ENCODE measurements at places on chromosomes 5 and 9.

- DNase-seq, result no peak
Measured at GRCh38 chr5:146284016-146284415, 54.6 kb upstream of the POU4F3 start.

DNA sequence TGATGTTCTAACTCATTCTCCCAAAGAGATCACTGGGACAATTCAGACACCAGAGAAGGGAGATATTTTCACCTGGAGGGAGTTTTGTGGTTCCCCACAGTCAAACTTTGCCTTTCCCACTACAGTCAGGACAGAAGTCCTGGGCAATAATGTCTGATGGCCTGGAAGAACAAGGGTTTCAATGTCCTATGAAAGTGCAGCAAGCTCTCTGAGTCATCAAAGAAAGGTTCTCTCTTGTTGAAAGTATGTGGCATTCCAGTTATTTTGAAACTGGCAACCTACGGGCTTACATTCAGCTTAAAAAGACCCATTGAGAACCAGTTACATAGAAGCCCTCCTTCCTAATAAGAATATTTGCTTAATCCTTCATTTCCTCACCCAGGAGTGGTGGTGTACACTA lies 103.9 kb downstream of the INSYN2B start:
- no peak for DNase-seq

DNA sequence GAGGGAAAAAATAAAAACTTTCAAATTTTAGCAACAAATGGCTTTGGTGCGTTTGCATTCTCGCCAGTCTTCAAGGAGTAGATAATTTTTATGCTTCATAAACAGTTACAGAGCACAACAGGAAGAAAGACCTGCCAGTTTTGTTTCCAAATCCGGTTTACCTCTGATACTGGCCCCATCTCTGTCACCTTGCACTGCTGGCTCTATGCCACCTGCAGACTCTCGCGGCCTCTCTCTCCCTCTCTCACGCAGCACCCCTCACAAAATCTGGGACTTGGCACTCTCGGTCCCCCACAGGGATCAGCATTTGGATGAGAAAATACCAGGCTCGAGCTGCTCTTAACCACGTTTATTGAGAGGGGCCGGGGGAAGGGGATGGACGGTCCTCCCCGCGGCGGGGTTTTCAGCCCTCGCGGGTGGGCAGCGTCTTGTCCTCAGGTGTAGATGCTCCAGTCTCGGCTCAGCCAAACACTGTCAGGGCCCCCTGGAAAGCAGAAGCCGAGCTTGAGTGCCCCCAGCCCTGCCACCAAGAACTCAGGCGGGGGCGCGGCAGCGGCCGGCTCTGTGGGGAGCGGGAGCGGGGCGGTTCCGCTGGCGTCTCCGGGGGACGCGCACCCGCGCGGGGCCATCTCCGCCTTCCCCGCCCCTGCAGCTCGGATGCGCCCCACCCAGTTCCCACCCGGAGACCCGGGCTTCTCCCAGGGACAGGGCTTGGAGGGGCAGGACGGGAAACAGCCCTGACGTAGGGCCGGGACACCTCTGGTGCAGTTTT lies 1.3 kb downstream of the SCGB3A1 start:
- DNase-seq, result no peak

DNA sequence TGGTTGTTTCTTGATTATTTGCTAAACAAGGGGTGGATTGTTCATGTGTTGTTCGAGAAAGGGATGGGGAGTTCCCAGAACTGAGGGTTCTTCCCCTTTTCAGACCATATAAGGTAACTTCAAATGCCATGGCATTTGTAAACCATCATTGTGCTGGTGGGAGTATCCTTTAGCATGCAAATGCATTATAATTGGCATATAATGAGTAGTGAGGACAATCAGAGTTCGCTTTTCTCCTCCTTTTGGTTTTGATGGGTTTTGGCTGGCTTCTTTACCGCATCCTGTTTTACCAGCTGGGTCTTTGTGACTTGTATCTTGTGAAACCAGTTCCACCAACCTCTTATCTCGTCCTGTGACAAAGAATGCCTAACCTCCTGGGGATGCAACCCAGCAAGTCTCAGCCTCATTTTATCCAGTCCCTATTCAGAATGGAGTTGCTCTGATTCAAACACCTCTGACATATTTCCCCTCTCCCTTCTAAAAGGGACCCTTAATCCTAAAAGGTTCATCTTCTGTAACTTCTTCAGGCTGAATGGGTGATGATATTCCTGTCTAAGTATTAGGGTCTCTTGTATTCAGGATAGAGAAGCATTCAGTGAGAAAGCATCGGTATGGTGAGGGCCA lies 8.7 kb upstream of the FBN2 start:
- no peak for DNase-seq

GRCh38 chr5:97004423-97005060 lies 68.7 kb downstream of the LNPEP start:
- DNase-seq, result no peak

GRCh38 chr5:171538681-171539080 lies 119.2 kb downstream of the FGF18 start:
- DNase-seq, result no peak

GRCh38 chr9:115694991-115695390 lies 458.6 kb upstream of the PAPPA start:
- DNase-seq, result no peak

- no peak for DNase-seq
Measured at GRCh38 chr9:94981723-94982090, 255.2 kb downstream of the AOPEP start.

DNA sequence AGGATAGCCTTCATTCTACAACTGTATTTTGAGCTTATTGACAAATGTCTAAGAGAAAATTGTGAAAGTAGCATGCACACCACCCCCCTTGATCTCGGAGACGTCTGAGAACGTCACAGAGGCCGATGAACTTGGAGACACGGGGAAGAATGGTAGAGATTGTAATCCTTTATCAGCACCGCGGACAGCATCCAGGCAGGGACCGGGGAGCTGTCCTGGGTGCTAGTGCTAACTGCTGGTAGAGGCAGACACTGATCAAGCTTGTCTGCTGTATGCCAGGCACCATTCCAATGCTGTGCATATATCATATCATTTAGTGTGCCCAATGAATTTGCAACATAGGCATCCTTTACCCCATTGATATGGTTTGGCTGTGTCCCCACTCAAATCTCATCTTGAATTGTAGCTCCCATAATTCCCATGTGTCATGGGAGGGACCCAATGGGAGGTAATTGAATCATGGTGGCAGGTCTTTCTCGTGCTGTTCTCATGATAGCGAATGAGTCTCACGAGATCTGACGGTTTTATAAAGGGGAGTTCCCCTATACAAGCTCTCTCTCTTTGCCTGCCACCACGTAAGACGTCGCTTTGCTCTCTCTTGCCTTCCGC lies 98.8 kb downstream of the LHX2 start:
- no peak for DNase-seq

- DNase-seq, result no peak
Measured at GRCh38 chr9:101795147-101795546, 56.7 kb upstream of the GRIN3A start.

- DNase-seq, result no peak
Measured at GRCh38 chr5:157713830-157714595, 17.2 kb upstream of the THG1L start.

GRCh38 chr5:9932770-9933169 lies 302.6 kb upstream of the TAS2R1 start:
- no peak for DNase-seq

DNA sequence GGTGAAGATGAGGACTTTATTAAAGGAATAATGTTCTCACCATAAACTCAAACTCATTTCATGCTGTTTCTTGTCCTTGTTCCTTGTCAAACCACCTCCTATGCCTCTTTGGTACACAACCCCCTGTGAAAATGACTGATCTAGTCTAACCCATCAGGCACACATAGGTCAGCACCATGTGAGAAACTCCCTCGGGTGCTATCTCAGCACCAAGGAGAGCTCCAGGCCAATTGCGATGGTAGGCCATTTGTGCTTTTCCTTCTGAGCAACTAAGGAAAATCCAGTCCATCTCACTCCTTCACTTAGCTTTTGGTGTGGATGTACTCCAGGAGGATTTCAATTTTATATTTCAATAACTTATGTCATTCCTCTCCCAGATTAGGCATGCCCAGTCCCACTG lies 199.8 kb downstream of the ZNF608 start:
- DNase-seq, result no peak

GRCh38 chr9:112858625-112859147 lies 32.0 kb downstream of the SLC46A2 start:
- no peak for DNase-seq

DNA sequence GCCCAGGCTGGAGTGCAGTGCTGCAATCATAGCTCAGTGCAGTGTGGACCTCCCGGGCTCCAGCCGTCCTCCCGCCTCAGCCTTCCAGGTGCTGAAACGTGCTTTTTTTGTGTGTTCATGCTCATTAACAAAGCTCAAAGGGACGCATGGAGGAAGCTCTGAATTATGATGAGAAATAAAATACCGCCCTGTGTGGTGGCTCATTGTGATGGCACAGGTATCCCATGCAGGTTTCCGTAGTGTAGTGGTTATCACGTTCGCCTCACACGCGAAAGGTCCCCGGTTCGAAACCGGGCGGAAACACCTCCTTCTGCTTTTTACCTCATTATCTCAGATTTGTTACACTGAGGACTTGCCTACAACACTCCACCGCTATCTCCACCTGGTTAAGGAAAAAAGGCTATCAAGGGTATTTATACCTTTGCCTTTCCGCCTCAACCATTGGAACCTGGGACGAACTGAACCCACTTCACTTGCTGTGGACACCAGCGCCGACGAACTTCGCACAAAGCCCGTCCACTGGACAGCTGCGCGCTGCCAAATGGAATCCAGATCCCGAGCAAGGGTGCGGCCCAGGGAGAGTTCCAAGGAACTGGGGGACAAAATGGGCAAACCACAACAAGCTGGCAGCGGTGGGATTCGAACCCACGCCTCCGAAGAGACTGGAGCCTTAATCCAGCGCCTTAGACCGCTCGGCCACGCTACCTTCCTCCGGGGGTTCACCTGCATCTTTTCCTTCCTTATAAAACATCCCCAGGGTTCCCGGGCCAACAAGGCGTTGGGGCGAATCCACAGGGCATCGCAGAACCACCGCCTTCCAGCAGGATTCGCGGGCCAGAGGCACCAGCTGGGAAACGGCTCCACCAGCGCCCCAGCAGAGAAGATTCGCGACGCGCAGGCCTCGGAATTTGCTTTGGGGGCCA lies 26.3 kb downstream of the OR2V2 start:
- no peak for DNase-seq

DNA sequence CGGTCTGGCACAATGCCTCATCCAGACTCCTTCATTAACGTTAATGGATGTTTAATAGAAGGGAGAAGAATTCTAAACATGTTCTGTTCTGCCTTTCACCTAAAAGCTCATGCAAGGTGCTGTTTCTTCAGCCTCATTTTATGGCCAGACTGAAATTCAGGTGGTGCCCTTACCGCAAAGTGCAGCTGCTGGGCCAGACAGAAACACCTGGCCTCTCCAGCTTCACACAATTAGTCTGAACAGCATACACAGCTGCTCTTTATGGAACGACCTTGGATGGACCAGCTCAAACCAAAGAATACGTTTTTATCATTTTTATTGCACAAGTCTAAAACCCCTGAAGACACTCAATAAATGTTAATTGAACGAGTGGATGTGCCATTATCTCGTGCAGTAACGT lies 4.6 kb downstream of the SNCAIP start:
- no peak for DNase-seq

DNA sequence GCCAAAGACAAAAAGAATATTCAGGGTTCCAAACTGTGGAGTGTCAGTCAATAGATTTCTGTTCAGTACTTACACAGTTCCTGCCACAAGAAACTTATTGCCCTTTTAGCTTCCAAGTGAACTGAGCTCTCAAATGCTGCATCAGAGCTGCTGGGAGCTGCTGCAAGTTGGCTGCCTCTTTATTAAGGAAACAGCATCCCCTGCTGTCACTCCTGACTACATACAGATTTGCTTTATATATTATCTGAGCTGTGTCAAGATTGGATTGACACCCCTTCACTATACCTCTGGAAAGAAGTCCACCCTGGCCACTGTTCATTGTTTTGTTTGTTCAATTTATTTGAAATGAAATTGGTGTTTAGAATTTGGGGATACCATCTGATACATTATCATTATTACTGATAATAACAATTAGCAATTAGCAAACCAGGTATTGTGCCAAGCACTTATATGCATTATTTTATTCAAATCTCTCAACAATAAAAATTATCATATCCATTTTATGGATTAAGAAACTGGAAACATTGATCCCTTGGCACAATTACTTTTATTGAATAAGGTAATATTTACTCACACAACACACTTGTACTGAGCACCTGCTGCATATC lies 16.4 kb upstream of the C5orf58 start:
- no peak for DNase-seq

DNA sequence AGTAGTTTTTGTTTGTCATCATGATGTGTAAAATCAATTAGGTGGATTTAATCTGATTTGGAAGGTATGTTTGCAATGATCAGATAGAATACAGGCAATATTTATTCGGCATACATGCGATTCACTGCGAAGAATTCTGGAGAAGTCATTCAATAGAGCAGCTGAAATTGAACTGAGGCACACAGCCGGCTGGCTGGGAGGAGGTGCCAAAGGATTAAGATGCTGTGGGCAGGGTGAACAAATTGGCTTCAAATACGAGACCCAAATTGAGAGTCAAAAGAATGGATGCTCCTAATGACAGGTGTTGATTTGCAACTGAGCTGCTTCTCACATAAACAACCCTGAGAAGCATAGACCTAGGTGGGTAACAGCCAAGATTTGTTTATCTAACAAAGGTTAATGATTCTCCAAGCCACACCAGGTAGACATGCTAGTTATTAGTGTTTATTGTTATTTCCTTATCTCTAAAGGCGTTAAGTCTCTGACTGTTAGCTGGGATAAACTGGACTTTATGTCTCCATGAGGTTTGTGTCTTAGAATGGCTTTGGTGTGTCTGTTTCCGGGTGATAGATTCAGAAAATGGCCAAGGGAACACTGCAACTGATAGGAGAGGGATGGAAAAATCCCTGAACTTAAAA lies 55.3 kb upstream of the CLINT1 start:
- no peak for DNase-seq

DNA sequence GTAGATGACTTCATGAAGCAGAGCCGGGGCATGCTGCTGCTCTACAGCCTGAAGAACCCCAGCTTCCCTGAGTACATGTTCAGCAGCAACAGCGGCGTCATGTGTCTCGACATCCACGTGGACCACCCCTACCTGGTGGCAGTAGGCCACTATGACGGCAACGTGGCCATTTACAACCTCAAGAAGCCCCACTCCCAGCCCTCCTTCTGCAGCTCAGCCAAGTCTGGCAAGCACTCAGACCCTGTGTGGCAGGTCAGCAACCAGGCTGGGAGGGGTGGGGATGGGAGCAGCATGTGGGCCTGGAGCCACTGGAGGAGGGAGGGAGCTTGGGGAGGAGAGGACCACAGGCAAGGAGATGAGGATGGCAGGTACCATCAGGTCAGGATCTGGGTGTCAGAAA lies 16.2 kb downstream of the ENHO start:
- no peak for DNase-seq

DNA sequence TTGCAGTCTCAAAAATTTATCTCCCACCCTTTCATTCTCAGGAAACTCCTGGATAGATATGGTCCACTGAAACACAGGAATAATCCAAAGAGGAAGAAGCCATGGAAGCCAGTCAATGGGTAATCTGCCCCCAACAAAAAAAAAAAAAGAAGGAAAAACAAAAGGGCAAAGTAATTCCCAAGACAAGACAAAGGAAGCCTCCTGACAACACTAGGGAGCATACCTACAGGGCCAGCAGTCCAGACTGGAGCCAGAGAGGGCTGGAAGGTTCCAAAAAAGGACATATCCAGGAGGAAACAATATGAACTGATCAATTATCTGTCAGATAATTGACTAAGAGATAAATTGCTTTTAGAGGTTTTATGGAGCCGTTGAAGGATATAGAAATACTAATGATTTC lies 12.9 kb downstream of the FNIP1 start:
- no peak for DNase-seq
